ENCODE measurements at places on chromosomes 1 and 21.

GRCh38 chr1:222665964-222666363 lies 46.3 kb downstream of the AIDA start:
- no peak for DNase-seq
- H3K27ac ChIP-seq, result no peak overlapping the region
- H3K4me3 ChIP-seq, result no peak overlapping the region
- peaks cover 23% of the 10 kb centered on the region for H3K36me3 ChIP-seq

GRCh38 chr1:75725861-75726361 lies 1.4 kb downstream of the ACADM start:
- peak overlapping the region; percentile 100 for H3K4me3 ChIP-seq
- peak overlapping the region; percentile 98 for H3K27ac ChIP-seq
- H3K36me3 ChIP-seq, result peaks cover 7% of the 10 kb centered on the region
- no peaks in the 10 kb centered on the region for H3K27me3 ChIP-seq

- DNase-seq, result no peak
- no peaks in the 10 kb centered on the region for H3K27me3 ChIP-seq
- no peak overlapping the region for H3K27ac ChIP-seq
- H3K4me1 ChIP-seq, result peaks cover 21% of the 10 kb centered on the region
- peaks cover 2% of the 10 kb centered on the region for H3K36me3 ChIP-seq
Measured at GRCh38 chr1:40029608-40030007, 10.9 kb upstream of the CAP1 start.

- peaks cover 18% of the 10 kb centered on the region for H3K27me3 ChIP-seq
- H3K4me3 ChIP-seq, result no peak overlapping the region
- H3K27ac ChIP-seq, result no peak overlapping the region
Measured at GRCh38 chr1:25146451-25146855, 85.8 kb downstream of the SYF2 start.

DNA sequence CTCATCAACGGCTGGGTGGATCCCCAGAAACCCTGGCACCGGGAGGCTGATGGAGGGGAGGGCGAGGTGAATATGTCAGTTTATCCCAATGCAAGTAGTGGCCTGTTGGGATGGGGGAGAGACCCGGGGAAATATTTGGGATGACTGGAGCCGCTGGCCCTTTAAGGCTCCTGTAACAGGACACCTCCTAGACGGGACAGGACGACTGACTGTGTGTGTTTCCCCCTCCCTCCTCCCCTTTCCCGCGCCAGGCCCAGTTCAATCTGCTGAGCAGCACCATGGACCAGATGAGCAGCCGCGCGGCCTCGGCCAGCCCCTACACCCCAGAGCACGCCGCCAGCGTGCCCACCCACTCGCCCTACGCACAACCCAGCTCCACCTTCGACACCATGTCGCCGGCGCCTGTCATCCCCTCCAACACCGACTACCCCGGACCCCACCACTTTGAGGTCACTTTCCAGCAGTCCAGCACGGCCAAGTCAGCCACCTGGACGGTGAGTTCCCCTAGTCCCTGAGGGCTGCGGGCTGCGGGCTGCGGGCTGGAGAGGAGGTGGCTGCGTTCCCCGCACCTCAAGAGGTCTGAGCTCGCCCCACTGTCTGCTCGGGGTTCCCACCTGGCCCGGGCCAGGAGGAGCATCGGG lies 44.8 kb upstream of the CCDC27 start:
- peaks cover 6% of the 10 kb centered on the region for H3K4me1 ChIP-seq
- no peak for DNase-seq
- H3K27ac ChIP-seq, result no peak overlapping the region
- no peaks in the 10 kb centered on the region for H3K36me3 ChIP-seq
- peaks cover 6% of the 10 kb centered on the region for H3K27me3 ChIP-seq
- H3K4me3 ChIP-seq, result no peak overlapping the region

GRCh38 chr1:91781901-91782622 lies 103.9 kb downstream of the TGFBR3 start:
- H3K27me3 ChIP-seq, result peaks cover 4% of the 10 kb centered on the region
- no peak overlapping the region for H3K27ac ChIP-seq
- no peak for DNase-seq
- H3K4me3 ChIP-seq, result no peak overlapping the region
- H3K4me1 ChIP-seq, result peaks cover 3% of the 10 kb centered on the region

GRCh38 chr1:67754526-67754920 lies 69.5 kb downstream of the GADD45A start:
- no peak overlapping the region for H3K27ac ChIP-seq
- peaks cover 17% of the 10 kb centered on the region for H3K4me1 ChIP-seq
- no peaks in the 10 kb centered on the region for H3K36me3 ChIP-seq
- no peak overlapping the region for H3K4me3 ChIP-seq
- DNase-seq, result no peak

GRCh38 chr1:39819091-39819812 lies 30.6 kb upstream of the BMP8B start:
- H3K36me3 ChIP-seq, result no peaks in the 10 kb centered on the region
- H3K27me3 ChIP-seq, result no peaks in the 10 kb centered on the region
- H3K4me1 ChIP-seq, result peaks cover 10% of the 10 kb centered on the region
- no peak overlapping the region for H3K27ac ChIP-seq
- DNase-seq, result no peak
- no peak overlapping the region for H3K4me3 ChIP-seq

- H3K4me3 ChIP-seq, result no peak overlapping the region
- peaks cover 3% of the 10 kb centered on the region for H3K4me1 ChIP-seq
- DNase-seq, result no peak
- peaks cover 11% of the 10 kb centered on the region for H3K27me3 ChIP-seq
- H3K27ac ChIP-seq, result no peak overlapping the region
Measured at GRCh38 chr1:205517288-205517687, 12.8 kb downstream of the CDK18 start.

DNA sequence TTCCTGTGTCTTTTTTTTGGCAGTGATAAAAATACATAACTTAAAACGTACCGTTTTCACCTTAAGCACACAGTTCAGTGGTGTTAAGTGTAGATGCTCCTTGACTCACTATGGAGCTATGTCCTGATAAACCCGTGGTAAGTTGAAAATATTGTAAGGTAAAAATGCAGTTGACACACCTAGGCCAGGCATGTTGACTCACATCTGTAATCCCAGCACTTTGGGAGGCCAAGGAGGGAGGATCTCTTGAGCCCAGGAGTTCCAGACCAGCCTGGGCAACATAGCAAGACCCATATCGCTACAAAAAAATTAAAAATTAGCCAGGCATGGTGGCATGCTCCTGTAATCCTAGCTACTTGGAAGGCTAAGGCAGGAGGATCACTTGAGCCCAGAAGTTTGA lies 73.6 kb upstream of the COG2 start:
- peaks cover 4% of the 10 kb centered on the region for H3K4me1 ChIP-seq
- H3K36me3 ChIP-seq, result no peaks in the 10 kb centered on the region
- H3K27me3 ChIP-seq, result peaks cover 8% of the 10 kb centered on the region
- no peak for DNase-seq

DNA sequence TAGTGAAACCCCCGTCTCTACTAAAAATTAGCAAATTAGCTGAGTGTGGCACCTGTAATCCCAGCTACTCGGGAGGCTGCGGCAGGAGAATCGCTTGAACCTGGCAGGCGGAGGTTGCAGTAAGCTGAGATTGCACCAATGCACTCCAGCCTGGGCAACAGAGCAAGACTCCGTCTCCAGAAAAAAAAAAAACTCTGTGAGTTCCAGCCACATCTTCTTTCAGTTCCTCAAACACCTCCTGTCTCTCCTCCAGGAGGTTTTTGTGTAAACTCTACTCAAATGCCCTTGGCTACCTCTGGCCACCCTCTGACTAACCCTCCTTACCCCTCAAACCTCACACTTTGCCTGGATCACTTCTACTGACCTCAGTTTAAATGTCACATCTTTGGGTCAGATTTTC lies 38.1 kb downstream of the RCSD1 start:
- no peaks in the 10 kb centered on the region for H3K27me3 ChIP-seq
- H3K36me3 ChIP-seq, result peaks cover 45% of the 10 kb centered on the region
- H3K4me1 ChIP-seq, result peaks cover 78% of the 10 kb centered on the region
- H3K4me3 ChIP-seq, result peak overlapping the region; percentile 37

DNA sequence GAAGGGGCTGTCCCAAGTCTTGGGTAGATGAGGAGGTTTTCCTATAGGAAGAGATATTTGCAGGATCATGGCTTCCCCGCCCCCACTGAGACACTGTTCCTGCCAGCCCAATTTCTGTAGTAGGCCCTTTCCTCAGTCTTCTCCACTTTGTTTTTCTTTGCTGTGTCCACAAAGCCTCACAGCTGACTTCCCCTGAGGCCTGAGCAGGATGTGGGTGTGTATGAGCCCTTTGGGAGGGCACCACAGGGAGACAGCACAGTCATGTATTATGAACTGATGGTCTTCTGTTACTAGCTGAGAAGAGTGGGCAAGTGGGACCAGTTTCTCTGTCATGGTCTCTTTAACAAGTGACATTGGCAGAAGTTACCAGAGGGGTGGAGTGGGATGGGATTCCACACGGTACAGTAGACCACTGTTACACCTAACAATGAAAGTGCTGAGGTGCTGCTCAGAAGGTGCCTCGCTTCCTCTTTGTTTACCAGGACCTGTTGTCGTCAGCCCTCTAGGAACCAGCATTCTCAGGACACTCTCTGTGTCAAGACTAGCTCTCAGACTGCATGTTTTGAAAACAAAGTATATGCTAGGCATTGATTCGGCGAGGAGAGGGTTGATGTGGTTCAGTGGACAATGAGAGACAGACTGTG lies 253.8 kb upstream of the HOOK1 start:
- peaks cover 27% of the 10 kb centered on the region for H3K36me3 ChIP-seq
- H3K27ac ChIP-seq, result peak overlapping the region; percentile 72
- H3K4me3 ChIP-seq, result peak overlapping the region; percentile 35
- peaks cover 31% of the 10 kb centered on the region for H3K4me1 ChIP-seq
- no peaks in the 10 kb centered on the region for H3K27me3 ChIP-seq
- DNase-seq, result peak; percentile 11

DNA sequence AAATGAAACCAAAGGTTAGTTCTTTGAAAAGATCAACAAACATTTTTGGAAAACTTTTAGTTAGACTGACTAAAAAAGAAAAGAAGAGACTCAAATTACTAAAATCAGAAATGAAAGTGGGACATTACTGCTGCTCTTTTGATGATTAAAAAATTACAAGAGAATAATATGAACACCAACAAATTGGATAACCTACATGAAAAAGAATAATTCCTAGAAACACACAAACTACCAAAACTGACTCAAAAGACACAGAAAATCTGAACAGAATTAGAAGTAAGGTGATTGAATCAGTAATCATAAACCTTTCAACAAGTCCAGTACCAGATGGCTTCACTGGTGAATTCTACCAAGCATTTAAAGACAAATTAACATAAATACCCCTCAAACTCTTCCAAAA lies 5.6 kb downstream of the KIFAP3 start:
- H3K4me1 ChIP-seq, result peaks cover 18% of the 10 kb centered on the region
- H3K36me3 ChIP-seq, result peaks cover 3% of the 10 kb centered on the region
- no peaks in the 10 kb centered on the region for H3K27me3 ChIP-seq
- no peak overlapping the region for H3K4me3 ChIP-seq

DNA sequence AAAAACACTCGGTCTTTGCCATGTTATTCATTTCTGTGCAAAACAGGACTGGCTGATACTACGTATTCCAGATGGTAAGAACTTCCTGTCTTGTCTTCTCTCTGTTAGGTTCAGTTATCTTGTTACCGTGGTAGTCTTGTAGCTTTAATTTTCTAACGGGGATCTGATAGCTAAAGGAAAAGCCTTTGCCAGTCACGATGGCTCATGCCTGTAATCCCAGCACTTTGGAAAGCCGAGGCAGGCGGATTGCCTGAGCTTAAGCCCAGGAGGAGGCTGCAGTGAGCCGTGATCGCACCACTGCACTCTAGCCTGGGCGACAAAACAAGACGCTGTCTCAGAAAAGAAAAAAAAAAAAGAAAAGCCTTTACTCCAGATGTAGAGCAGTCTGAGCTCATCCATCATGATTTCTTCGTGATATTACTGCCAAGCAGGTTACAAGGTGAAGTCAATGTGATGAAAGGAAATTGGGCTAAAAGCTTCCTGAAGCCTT lies 11.1 kb upstream of the MSTO1 start:
- peak overlapping the region; percentile 69 for H3K4me3 ChIP-seq
- H3K27me3 ChIP-seq, result no peaks in the 10 kb centered on the region
- DNase-seq, result no peak
- no peaks in the 10 kb centered on the region for H3K36me3 ChIP-seq

GRCh38 chr1:56525489-56526041 lies 53.8 kb downstream of the PLPP3 start:
- DNase-seq, result no peak
- H3K27ac ChIP-seq, result peak overlapping the region; percentile 81
- H3K4me1 ChIP-seq, result peaks cover 41% of the 10 kb centered on the region
- H3K36me3 ChIP-seq, result no peaks in the 10 kb centered on the region

DNA sequence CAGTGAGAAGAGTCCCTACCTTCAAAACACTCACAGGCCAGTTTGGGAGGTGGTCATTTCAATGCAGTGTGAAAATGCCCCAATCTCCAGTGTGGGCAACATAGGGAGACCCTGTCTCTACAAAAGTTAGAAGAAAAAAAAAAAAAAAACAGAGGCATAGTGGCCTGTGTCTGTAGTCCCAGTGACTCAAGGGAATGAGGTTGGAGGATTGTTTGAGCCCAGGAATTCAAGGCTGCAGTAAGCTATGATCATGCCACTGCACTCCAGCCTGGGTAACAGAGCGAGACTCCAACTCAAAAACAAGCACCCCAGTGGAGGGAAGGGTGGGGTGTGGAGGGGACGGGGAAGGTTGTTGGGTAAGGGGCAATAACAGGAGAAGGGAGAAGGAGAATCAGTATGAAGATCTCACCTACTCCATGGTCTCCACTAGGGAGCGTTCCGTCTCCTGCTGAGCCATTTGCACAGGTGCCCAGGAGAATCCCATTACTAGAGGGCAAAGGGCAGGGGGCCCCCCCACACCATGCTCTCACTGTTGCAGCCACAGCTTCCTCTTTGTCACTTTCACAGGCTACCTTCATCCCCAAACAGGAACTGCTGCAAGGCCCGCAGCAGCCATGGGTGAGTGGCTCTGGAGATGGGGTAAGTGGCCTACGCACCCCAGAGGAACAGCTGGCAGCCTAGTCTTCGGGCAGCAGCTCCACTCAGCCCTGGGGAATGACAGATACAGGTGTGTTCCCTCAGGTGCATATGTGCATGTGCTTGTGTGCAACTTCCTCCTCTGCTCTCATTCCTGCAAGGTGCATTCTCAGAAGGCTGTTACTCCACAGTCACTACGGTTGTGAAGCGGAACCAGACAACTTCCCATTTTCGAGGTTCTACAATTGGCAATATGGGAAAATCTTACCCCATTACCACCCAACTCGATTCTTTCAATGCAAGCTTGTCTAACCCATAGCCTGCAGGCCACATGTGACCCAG lies 87.9 kb upstream of the LYST start:
- no peaks in the 10 kb centered on the region for H3K27me3 ChIP-seq
- H3K4me3 ChIP-seq, result peak overlapping the region; percentile 71
- H3K27ac ChIP-seq, result peak overlapping the region; percentile 92
- peak; percentile 81 for DNase-seq

Data from memory B cell (primary cell).